ENCODE measurements at places on chromosomes 6 and 20.

DNA sequence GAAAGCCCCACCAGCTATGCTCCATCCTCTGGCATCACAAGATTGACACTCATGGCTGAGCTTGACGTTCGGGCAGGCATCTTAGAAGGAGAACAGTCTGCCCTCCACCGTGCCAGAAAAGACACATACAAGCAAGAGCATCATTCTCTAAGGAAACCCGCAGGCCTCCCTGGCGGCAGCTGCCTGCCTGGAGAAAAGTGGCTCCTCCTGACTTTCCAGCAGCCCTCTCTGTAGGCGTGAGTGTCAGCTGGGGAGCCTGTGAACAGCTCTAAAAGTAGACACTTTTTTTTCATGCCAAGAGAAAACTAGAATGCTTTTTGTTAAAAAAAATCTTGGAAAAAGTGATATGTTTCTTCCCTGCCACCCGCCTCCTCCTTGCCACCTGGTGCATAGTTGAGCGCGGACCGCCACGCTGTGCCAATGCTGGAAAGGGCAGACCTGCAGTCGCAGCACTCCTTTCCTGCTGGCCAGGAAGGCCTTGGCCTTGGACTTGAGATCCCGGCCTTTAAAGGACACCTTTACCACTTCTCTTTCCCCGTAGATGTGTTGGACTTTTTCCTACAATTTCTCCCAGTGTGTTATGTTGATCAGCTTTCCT, 29.7 kb upstream of the INSM1 start:
- DNase-seq = no peak

DNA sequence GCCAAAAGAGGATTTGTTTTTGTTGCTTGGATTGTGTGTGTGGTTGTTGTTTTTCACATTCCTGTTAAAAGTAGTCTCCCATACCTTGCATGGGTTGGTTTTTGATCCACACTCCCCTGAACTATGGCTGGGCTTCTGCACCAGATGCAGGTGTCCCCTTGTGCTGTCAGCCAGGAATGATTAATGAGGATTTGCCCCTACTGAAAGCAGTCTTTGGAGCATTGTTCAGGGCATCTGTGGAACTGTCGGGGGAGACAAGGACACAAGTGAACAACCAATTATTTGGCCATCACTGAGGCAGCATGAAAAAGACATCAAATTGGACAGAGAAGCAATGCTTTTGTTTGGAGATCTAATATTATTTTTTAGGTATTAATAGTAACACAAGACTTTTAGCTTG, 373.2 kb upstream of the MMS22L start:
- no peak for DNase-seq

GRCh38 chr6:147248859-147249258, 44.6 kb downstream of the STXBP5 start:
- no peak for DNase-seq

- no peak for DNase-seq
These were observed 1.3 kb downstream of the NUP153 start for GRCh38 chr6:17705428-17705777.

DNA sequence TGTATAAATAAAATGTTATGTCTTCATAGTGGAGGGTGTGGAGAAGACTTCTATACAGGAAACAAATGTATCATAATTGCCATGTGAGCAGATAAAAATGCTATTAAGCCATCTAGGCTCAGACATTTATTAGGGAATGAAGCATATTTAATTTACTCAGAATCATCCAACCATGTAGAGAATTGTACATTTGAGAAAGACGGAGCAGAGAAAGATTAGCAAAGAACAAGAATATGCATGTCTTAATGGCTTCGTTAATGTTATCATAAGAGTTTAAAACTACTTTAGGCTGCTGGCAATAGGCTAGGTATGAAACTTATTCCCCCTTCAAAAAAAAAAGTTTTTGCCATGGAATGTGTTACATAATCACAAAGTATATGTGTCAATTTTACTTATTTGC, 6.1 kb downstream of the ANKRD6 start:
- no peak for DNase-seq

DNA sequence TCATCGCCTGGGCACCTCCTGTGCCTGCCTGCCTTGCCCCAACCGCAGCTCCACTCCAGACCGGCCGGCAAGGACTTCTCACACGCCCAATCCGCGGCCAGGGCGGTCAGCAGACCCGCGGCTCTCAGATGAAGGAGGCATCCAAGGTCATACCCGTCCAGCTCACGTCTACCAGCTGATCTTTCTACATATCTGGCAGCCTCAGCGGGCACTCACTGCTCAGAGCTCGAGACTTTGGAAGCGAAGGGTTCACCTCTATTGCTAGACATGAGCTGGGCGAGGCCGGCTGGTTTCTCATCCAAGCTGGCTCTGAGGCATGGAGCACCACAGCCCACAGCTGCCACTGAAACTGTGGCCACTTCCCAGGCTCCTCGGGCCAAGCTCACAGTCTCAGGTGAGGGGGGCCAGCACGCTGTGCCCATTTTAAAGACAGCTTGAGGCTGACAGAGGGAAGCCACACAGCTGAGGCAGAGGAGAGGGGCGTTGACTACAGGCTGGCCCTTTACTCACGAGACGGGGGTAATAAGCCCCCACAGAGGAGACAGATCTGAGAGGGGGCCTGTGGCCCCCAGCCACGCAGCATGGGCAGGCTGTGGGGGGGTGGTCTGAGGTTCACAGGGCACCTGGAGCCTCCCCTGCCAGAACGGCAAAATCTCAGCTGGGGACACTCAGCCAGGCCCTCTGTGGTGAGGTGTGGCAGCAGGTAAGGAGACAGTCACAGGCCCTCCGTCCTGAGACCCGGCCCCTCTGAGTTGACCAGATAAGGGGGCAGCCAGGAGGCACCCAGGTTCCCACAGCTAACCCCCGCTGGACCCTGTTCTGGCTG, 2.0 kb downstream of the LAMA5 start:
- no peak for DNase-seq

GRCh38 chr6:138499303-138500018, at the start of gene NHSL1:
TSS of gene NHSL1 (minus strand) at chr6:138499494. CDS start at chr6:138499290, 204 bp downstream.
- peak; percentile 71 for DNase-seq

DNA sequence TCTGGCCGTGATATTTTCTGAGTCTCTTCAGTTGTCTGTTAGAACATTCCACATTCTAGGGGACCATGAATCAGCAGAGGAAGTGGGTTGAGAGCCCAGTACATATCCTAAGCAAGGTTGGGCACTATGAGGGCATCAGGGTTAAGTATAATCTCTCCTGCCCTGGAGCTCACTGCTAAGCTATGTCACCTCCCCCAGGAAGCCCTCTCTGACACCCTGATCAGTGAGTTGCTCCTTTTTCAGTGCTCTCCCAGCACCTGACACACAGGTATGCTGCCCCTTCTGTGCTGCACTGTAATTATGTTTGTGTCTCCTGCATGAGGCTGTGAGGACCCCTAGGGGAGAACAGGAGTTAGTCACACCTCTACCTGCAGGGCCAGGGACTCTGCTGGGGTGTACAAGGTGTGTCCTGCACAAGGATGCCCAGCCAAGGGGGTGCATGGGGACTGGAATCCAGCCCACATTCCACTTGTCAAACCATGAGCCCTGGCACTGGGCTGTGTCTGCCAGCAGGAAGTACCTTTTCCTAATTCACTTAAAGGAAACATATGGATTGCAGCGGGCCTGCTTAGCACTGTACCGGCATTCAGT, 3.9 kb downstream of the RAB44 start:
- DNase-seq = no peak

GRCh38 chr20:14264869-14265268, 72.5 kb downstream of the FLRT3 start:
- DNase-seq = no peak

DNA sequence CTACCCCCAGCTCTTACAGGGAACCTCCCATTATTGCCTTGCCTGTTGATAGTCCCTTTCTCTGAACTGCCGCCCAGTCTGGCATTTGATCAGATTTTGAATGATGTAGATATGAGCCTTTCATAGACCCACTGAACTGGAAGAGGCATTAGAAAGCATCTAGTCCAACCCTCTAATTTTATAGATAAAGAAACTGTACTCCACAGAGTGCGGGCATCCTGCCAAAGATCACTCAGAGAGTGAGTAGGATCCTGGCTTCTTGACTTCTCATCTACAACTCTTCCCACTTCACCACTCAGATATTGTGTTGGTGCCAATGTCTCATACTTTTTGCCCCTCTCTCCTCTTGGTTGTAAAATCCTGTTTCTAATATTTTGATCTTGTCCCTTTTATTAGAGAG, 179.2 kb upstream of the BMP2 start:
- no peak for DNase-seq

GRCh38 chr20:1937316-1937976, 42.2 kb downstream of the SIRPA start:
- no peak for DNase-seq

- DNase-seq = no peak
These were observed 21.9 kb downstream of the FAM217A start for GRCh38 chr6:4057036-4057435.

DNA sequence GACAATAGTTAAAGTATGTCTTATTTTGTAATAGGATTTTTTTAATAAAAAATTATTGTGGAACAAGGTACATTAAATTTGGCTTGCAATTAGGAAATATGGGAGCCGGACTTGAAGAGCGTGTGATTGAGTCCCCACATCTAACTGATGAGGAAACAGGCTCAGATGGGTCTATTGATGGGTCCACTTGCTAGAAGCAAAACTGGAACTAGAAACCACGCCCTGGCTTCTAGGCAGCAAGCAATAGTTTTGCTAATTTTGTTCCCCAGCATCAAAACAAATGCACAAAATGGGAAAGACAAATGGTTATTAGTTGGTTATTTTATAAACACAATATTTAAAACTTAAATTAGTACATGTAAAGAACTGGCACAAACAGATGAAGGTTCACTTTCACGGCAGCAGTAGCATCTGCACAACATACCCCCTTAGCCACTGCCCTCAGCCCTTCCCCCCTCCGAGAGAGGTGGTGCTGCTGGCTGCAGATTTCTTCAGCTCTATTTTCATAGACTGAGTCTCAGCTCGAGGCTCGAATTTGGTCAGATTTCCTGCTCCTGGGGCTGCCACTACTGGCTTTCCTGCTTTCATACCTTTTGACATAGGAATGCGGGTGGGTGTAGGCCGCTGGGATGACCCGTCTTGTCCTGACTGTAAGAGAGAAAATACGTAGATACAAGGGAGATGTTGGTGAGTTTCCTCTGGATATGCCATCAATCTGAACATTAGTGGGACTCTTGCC, 23.8 kb upstream of the TMEM30A start:
- DNase-seq = no peak

- DNase-seq = no peak
These were observed 32.8 kb upstream of the HS3ST5 start for GRCh38 chr6:114375541-114376192.

GRCh38 chr6:33168639-33169038, 23.6 kb downstream of the COL11A2 start:
- DNase-seq = no peak

GRCh38 chr6:7058250-7058923, 49.4 kb upstream of the RREB1 start:
- DNase-seq = no peak

DNA sequence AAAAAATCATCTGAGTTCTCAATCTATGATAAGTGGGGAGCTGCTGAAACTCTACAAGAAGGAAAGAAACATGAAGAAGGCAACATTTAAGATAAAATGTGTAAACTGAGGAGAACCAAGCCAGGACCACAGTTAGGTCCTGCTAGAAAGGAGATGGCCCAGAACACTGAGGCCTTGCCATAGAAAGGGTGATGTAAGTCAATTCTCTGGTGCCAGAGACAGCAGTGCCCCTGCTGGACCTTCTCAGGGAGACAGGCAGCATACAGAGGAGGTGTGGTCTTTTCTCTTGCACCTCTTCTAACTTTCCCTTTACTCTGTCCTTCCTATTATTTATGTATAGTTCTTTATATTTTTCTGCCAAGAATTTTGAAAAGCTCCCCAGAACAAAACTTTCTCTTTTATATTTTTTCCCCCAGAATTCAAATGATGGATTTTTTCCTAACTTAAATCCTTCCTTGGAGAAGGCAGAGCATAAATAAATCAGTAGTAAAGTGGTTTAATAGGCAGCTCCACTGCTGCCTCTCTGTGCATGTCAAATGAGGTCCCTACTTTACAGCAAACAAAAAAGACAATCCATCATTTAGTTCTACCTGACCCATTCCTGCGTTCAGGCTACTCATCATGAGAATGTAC, 9.0 kb downstream of the UQCC2 start:
- DNase-seq = no peak

DNA sequence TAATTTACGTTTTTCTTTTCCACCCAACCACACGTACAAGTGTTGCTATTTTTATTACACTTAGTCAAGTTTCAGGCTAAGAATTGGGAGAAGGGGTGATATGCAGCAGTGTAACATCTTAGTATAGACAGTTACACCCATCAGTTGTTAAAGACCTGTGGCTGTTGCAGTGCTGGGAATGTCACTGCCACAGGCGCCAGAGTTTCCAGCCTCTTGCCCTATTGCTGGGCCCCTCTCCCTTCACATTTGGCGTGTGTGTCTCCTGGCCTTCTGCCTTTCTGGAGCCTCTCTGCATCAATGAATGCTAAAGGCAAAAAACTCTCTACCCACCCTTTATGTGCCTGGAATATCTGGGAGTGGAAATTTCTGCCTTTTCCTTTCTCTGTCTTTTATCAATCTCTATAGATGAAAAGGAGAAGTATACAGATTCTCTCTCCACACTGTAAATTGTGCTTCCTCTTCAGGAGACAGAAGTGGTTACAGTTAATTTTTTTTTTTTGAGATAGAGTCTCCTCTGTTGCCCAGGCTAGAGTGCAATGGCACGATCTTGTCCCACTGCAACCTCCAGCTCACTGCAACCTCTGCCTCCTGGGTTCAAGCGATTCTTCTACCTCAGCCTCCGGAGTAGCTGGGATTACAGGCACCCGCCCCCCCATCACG, 73.0 kb downstream of the TIAM2 start:
- DNase-seq = no peak

- DNase-seq = no peak
These were observed 167.6 kb downstream of the TFAP2B start for GRCh38 chr6:50986319-50986718.

DNA sequence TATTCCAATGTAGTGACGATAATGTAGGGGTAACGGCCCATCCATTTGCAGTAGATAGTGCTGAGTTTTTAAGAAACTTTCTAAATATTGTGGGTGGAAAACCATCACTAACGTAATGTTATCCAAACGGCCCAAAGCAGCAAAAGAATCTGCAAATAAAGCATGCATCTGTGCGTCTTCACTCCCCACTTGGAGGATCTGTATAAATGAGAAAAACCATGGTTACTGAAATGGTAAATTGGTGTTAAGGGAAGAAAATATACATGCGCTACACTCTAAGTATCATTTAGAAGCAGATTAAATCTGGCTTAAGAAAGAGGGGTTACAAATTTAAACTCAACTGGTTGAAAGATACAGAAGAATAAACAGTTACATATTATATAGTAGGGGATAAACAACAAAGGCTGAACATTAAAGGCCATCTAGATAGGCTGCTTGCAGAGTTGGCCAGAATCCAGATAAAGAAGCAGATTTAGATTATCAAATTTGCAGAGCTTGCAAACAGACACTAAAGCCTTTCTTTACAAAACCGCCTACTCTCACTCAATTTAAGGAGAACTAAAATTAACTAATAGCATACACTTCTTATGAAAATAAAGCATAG, 93.3 kb downstream of the SESN1 start:
- no peak for DNase-seq

GRCh38 chr20:23260181-23260840, 90.3 kb upstream of the NXT1 start:
- no peak for DNase-seq

Measured in naive B cell (primary cell).